Fibroblast of skin of left biceps (primary cell): ENCODE measurements at places on chromosomes 6 and 20.

GRCh38 chr6:15086348-15087158 is 159.3 kb upstream of the JARID2 start:
- no peak for DNase-seq

DNA sequence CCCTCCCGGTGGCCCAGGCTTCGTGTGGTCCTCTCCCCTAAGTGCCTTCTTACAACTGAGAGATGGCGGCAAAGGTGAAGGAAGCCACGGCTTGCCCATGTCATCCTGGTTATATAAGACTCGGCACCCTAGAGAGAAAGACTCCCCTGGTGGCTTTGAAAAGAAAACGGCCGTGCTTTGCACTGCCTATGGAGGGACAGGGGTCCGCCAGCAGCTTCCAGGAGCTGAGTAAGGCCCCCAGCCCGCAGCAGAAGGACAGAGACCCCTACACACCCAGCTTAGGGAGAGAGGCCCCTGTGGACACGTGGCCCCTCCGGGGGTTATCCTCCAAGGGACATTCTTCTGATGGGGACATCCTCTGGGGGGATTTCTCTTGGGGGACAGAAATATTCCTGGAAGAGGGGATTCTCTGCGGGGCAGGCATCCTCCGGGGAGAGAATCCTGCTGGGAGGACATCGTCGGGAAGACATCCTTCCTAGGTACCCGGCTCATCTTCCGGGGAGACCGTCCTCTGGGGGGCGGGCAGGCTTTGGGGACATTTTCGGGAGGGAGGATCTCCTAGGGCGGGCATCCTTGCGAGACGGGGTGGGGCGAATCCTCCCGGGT is 511 bp upstream of the OGFR start:
- DNase-seq: no peak

GRCh38 chr6:2085657-2086056 is 159.7 kb downstream of the GMDS start:
- no peak for DNase-seq

- no peak for DNase-seq
These were observed 108.6 kb upstream of the NAA20 start for GRCh38 chr20:19908576-19908975.

DNA sequence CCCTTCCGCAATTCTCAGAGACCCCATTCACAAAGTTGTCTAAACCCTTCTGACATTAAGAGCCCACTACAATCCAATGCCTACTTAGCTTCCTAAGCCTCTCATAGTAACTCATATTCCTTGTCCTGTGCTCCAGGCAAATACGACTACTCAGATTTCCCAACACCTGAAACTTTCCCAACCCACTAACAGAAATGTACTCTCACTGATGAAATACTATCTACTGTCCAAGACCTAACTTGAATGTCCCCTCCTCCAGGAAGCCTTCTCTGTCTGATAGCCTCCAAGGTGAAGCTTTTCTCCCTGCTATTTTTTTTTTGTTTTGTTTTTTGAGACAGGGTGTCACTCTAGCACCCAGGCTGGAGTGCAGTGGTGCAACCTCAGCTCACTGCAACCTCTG is 30.4 kb downstream of the GPLD1 start:
- no peak for DNase-seq

- DNase-seq: no peak
These were observed 347.1 kb upstream of the MANEA start for GRCh38 chr6:95230071-95230740.

- DNase-seq: no peak
These were observed 12.8 kb downstream of the PTPRK start for GRCh38 chr6:128507337-128508310.

- DNase-seq: no peak
These were observed 182.6 kb downstream of the DHX35 start for GRCh38 chr20:39144757-39145156.

DNA sequence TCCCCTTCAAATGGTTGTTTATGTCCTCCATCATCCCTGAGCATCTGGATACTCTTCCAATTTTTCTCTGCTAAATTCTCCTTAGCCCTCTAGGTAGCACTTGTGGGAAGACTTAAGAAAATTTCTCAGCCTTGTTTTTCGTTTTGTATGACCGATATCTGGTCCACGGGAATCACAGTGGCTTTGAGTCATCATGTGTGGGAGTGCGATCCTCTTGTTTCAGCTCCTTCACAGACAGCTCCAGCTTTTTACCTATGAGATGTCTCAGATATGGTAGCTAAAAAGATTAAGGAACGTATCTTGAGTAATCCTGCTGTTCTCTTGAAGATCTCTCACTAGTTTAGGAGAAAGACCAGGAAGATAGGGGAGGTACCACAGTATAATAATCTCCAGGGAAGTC is 196.1 kb downstream of the GRM1 start:
- DNase-seq: no peak

DNA sequence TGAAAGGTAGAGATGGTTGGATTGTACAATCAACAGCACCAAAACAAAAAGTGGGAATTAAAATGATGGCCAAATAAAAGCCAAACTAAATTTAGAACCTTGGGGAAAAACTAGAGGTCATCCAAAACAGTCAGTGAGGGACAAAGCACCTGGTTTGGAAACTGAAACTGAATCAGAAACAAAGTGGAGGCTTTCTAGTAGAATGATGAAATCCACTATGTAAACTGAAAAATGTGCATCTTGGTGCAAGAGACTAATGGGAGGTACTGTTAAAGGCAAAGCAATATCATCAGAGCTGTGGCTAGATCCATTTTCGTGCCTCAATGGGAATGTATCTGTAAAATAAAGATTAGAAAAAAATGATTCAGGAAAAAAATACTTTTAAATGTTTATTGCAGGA is 380.0 kb upstream of the GJE1 start:
- DNase-seq: no peak

GRCh38 chr6:40074306-40075055 is 140.2 kb upstream of the MOCS1 start:
- no peak for DNase-seq

GRCh38 chr20:4159765-4160490 is 144.6 kb upstream of the RNF24 start:
- no peak for DNase-seq

DNA sequence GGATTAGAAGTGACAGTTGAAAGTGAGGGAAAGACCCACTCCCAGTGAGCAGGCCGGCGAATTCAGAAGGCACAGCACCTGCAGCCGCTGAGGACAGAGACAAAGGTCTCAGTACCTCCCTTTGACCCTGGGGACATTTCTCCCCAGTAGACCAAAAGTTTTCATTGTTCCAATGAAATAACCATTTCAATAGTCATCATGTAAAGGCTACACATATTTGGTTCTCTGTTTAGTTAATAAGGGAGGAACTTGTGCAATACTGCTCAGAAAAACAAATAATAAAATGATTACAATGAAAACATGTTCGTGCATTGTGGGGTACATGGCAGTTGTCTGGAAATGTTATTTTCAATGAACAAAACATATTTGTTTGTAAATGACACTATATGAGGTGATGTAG is 52.5 kb downstream of the EDN1 start:
- no peak for DNase-seq

DNA sequence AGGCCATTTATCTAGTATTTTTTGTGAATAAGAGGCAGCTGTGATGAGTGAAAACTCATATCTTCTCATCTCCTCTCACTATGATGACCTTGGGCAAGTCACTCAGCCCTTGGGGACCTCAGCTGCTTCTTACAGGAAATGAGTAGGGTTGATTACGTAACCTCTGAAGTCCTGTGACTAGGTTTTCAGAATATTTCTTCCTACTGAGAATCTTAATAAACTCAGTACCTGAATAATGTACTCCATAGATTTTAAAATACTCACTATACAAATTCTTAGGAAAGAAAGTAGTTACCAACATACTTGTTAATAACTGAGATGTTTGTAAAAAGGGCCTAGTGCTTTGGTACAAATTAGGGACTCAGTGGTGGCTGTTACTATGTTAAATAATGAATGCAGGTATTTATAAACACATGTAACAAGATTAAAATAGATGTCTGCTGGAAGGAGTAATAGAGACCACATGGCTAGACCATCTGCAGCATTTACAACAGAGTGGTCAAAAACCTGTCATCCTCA is 60.9 kb downstream of the RPRD1B start:
- peak; percentile 33 for DNase-seq

- no peak for DNase-seq
These were observed 38.8 kb downstream of the SRC start for GRCh38 chr20:37384683-37385174.

- DNase-seq: no peak
These were observed 49.5 kb downstream of the HDAC2 start for GRCh38 chr6:113921299-113921904.

DNA sequence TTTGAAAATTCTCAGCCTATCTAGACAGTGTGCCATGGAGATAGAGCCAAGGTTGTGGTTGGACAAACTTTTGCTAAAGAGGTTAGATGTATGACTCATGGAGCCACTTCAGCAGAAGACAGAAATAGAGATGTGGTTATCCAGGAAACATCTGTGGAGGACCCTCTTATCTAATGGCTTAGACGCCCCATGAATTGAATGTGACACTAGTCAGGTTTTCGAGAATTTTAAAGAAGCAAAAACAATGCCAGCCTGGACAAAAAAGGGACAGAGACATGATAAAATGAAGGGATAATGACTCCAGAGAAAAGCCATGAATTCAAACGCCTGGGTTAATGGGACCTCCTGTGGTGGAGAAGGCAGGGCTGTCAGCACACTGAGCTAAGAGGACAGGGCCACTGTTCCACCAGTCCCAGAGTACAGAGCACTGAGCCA is 280.5 kb downstream of the CLVS2 start:
- no peak for DNase-seq

GRCh38 chr6:67219346-67219745 is 1415.7 kb upstream of the ADGRB3 start:
- no peak for DNase-seq

DNA sequence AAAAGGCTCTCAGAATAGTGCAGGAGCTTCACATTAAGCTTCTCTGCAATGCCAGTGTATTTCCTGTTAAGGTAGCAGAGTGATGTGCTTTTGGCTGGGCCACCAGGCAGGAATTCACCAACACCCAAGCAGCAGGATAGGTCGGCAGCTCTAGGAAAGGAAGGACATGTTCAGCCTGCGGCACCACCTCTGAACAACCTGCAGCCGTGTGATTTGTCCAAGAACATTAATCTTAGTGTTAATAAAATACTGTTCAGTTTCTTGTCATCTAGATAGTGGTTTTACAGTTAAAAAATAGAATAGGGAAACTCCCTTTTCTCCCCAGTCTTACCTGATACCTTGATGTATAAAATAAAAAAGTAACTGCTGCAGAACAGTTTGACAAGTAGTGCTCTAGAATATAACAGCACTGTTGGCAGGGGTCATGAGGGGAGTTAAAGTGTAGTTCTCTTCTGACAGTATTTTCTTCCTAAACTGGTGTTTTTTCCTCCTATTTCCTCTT is 18.8 kb downstream of the ZNF292 start:
- DNase-seq: no peak

- DNase-seq: no peak
These were observed 141.1 kb downstream of the PDSS2 start for GRCh38 chr6:107318100-107318736.

- no peak for DNase-seq
These were observed 33.2 kb downstream of the DCDC2 start for GRCh38 chr6:24324617-24325016.

GRCh38 chr20:18543932-18544331 is 23.3 kb upstream of the SMIM26 start:
- DNase-seq: no peak

- no peak for DNase-seq
These were observed 111.3 kb downstream of the OR2B2 start for GRCh38 chr6:27800731-27801373.

DNA sequence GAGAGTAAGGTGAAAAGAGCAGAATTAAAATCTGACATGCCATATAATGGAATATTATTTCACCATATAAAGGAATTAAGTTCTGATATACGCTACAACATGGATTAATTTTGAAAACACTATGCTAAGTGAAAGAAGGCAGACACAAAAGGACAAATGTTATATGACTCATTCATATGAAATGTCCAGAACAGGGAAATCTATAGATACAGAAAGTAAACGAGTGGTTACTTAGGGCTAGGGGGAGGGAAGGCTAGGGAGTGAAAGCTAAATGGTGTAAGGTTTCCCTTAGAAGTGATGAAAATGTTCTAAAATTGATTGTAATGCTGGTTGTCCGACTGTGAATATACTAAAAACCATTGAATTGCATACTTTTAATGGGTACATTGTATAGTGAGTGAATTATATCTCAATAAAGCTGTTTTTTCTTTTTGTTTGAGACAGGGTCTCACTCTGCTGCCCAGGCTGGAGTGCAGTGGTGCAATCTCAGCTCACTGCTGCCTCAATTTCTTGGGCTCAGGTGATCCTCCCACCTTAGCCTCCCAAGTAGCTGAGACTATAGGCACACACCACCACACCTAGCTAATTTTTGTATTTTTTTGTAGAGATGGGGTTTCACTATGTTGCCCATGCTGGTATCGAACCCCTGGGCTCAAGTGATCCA is 8.2 kb downstream of the PRPH2 start:
- no peak for DNase-seq

DNA sequence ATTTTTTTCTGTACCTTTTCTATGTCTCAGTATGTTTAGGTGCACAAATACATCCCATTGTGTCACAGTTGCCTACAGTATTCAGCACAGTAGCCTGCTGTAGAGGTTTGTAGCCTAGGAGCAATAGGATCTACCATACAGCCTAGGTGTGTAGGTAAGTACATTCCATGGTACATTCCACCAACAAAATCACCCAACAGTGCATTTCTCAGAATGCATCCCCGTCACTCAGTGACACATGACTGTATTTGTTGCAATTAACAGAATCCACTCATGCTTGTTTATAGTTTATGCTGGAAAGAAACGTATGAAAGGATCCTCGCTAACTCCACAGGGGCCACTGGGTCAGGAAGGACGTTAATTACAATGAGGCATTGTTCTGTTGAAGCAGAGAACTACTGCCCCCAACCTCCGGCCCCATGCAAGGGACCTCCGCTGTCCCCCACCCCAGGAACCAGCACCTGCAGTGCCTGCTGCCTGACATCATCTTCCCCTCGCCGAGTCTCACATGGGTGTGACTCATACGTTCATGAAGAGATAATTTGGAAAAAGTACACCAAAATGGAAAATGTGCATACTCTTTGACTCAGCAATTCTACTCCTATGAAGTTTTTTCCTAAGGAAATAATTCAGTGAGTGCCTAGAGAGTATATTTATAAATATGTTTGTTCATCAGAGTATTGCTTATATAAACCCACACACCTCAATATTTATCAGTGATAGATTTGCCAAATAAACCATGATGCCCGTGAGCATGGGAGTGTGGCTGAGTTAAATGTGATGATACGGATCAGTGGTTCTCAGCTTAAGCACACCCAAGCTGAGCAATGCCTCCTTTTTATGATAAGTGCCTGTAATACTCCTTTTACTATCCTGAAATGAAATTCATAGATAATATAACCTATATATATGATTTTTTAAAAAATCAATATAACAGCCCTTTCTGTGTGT is 156.4 kb upstream of the ECI2 start:
- no peak for DNase-seq

DNA sequence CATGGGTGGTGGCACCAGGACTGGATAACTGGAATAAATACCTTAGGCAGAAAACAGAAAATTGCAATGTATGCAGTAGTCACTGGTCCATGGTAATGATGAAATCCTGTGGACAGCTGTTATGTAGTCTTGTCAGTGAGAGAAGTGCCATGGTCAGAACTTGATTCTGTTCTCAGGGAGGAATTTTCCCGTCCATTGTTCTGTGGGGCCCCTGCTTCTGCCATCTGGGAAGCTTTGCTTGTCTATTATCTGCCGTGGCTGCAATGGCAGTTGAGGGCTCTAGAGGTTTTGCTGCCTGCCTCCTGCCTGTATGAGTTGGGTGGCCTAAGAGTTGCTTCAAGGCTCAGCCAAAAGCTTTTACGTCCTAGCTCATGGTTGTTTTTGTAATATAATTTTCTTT is 126.8 kb upstream of the SLC35B3 start:
- no peak for DNase-seq

- no peak for DNase-seq
These were observed 140.9 kb downstream of the THBS2 start for GRCh38 chr6:169112483-169113320.
